ENCODE measurements at places on chromosomes 1 and 21.
A peak's percentile ranks its signal among the peaks of the same experiment; 100 is the strongest.

DNA sequence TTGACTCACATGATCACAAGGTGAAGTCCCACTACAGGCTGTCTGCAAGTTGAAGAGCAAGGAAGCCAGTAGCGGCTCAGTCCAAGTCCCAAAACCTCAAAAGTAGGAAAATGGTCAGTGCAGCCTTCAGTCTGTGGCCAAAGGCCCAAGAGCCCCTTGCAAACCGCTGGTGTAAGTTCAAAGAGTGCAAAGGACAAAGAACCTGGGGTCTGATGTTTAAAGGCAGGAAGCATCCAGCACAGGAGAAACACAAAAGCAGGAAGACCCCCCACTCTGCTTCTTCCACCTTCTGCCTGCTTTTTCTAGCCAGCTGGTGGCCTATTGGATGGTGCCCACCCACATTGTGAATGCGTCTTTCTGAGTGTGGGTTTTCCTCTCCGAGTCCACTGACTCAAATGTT is 2222.6 kb downstream of the MRPL39 start:
- DNase-seq: no peak

- no peak for DNase-seq
These were observed 4.2 kb downstream of the PLA2G5 start for GRCh38 chr1:20074055-20074724.

- peak; percentile 35 for DNase-seq
These were observed 18.6 kb downstream of the AZIN2 start for GRCh38 chr1:33099290-33100118.

DNA sequence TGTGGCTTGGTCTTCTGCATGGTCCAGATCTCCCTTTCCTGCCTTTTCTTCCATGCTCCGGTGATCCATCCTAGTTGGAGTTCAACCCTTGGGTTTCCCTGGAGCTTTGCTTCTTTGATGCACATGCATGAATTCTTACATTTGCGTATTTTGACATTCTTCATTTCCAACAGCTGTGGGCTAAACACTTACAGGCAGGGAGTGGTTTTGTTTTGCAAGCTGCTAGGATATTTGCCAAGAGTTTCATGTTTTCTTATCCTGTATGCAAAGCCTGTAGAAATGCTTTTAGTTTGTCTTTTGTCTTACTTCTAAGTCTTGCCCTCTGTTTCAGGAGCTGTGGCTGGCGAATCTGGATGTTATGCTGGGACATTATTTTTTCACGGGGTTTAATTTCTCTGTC is 90.3 kb upstream of the PAXBP1 start:
- DNase-seq: no peak

GRCh38 chr1:224524679-224525078 is 90.1 kb upstream of the WDR26 start:
- DNase-seq: no peak

DNA sequence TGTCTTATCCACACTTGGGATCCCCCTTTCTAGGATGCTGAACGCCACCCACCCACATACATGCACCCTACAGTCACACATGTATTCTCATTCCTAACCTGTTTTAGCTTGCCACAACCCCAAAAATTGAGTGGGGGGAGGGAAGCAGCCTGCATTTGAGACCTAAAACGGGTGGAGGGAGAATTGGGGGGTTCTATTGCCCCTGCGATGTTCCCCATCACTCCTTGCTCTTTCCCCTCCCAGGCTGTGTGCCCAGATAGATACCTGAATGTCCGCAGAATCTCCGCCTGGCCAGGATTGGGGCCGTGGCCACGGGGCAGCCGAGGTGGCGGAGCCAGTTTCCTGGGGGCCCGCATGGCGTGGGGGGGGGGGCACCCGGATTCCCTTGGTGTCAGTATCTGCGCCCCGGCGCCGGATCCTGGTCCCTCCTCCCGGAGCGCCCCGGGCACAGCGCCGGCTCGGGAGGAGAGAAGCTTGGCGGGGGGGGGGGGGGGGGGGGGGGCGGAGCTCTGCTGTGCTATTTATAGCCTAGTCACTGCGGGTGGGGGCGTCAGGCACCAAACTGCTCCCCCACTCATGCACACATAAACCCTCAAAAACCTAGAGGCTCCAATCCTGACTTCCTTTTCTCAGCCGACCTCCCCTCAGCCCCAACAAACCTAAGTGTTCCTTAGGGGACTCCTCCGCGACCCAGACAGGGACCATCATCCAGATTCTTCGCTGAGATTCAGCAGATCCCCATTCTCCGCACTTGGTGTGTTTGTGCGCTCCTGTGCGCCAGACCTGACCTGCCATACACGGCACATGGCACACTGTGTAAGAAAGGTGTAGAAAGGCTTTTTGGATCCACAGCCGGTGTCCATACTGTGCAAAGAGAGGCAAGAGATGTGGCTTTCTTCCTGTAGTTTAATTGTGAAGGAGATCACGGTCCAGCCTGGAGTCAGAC is 1.9 kb downstream of the ANKRD34A start:
- DNase-seq: no peak

GRCh38 chr1:229129301-229130027 is 141.4 kb upstream of the RAB4A start:
- DNase-seq: no peak

DNA sequence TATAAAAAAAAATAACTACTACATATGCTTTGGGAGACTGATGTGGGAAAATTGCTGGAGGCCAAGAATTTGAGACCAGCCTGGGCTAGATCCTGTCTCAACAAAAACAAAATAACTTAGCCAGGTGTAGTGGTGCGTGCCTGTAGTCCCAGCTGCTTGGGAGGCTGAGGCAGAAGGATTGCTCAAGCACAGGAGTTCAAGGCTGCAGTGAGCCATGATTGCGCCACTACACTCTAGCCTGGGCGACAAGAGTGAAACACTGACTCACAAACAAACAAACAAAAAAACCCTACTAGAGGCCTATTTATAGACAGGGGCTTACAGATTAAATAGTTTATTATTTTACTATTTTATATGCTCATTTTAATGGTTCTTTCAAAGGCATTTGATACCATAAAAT is 80.0 kb downstream of the LHX4 start:
- DNase-seq: no peak

- DNase-seq: no peak
These were observed 317.1 kb downstream of the NTNG1 start for GRCh38 chr1:107457989-107458388.

- DNase-seq: no peak
These were observed 429.8 kb upstream of the C1orf87 start for GRCh38 chr1:60503266-60503925.

DNA sequence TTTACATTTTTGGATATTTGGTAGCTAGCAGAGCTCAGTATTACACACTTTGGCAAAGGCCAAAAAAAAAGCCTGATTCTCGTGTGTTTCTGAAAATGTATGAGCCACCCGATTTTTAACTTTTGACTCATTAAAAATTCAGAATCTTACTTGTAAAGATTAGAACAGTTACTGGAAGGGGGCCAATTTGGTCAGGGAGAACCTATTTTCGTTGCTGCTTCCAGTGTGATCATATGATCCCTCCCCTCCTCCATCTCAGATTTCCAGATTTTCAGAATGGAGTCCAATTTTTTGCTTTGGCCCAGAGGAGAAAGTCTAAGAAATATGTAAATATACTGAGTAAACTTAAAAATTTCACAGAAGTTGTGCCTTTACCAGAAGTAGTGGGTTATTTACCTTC is 3.2 kb upstream of the OR2AK2 start:
- no peak for DNase-seq

DNA sequence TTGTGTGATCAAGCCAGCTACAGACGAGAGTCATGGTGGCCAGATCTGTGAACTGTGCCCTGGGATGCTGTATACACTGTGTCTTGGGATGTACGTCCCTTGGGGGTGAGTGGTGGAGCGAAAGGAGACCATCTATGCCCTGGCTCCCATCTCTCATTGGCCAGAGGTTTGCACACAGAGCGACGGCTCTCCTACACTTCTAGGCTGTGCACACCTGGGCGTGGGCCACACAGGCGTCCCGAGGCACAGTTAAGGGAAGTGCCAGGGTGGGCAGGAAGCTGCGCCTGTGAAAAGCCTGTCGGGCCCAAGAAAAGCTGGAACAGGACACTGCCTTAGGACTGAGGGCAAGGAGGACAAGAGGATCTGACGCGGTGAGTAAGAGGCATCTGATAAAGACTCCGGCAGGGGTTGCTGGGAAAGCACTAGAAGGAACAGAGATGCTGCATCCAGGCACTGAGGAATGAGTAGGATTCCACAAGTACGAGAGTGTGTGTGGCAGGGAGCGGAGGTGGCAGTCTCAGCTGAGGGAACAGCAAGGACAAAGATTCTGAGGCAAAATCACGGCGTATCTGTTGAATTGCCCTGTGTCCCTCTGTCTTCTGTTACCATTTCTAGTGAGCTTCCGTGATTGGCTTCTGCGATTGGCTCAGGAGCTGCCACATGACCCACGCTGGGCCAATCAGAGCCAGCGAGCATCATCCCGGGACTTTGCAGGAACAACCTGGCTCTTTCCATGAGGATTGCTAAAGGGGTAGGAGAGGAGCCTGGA is 67.9 kb upstream of the ZBTB40 start:
- DNase-seq: no peak

DNA sequence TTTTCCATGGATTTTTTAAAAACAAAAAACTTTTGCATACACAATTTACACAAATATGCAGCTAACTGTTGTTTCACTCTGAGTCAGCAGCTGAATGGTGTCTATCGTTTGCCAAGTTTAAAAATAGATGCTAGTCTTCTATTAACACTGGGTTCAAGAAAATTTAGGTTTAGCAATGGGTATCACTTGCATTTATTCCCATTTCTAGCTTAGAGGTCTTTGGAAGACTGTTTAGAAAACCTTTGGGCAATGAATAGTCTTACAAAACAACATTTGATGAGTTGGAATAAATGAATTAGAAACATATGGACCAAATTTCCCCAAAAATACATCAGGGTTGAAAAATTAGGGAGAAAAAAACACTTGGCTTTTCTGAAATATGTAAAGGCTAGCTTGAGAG is 165.8 kb downstream of the LYPLAL1 start:
- no peak for DNase-seq

GRCh38 chr1:43344267-43344850 is 6.7 kb downstream of the MPL start:
- DNase-seq: no peak

- no peak for DNase-seq
These were observed 3.7 kb upstream of the PHACTR4 start for GRCh38 chr1:28365864-28366263.

- no peak for DNase-seq
These were observed 856 bp upstream of the GREM2 start for GRCh38 chr1:240612811-240613210.

DNA sequence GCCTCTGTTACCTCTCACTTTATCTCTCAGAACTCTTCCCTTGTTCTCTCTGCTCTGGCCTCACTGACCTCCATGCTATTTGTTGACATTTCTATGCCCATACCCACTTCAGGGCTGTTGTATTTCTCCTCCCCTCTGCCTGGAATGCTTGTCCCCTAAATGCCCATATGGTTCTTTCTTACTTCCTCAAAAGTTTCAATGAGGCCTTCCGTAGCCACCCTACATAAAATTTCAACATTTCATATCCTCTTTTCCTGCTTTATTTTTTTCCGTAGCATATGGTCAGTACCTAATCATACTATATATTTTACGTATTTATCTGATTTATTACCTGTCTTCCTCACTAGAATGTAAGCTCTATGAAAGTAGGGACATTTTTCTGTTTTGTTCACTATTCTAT is 47.1 kb upstream of the ZYG11A start:
- no peak for DNase-seq

GRCh38 chr21:43312011-43312410 is 114.9 kb downstream of the SIK1 start:
- DNase-seq: no peak

DNA sequence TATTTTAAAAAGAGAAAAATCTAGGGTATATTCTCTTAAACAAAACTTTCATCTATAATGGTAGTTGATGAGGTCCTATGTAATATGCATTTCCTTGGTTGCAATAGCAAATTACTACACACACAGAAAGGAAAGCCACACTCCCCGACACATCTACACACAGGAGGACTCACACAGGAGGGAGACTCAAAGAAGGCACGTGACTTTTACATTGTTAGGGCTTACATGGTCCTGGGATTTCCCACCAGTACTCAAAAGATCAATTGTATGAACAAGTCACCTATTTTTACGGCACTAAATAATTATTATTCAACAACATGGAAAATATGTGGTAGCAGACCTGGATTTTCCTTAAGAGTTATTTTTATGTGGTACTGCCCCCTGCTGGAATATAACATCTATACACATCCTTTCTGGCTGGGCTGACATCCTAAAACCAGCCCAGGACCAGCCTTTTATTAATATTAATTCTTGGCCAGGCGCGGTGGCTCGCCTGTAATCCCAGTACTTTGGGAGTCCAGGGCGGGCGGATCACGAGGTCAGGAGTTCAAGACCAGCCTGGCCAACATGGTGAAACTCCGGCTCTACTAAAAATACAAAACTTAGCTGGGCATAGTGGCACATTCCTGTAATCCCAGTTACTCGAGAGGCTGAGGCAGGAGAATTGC is 33.9 kb upstream of the LGALS8 start:
- no peak for DNase-seq

DNA sequence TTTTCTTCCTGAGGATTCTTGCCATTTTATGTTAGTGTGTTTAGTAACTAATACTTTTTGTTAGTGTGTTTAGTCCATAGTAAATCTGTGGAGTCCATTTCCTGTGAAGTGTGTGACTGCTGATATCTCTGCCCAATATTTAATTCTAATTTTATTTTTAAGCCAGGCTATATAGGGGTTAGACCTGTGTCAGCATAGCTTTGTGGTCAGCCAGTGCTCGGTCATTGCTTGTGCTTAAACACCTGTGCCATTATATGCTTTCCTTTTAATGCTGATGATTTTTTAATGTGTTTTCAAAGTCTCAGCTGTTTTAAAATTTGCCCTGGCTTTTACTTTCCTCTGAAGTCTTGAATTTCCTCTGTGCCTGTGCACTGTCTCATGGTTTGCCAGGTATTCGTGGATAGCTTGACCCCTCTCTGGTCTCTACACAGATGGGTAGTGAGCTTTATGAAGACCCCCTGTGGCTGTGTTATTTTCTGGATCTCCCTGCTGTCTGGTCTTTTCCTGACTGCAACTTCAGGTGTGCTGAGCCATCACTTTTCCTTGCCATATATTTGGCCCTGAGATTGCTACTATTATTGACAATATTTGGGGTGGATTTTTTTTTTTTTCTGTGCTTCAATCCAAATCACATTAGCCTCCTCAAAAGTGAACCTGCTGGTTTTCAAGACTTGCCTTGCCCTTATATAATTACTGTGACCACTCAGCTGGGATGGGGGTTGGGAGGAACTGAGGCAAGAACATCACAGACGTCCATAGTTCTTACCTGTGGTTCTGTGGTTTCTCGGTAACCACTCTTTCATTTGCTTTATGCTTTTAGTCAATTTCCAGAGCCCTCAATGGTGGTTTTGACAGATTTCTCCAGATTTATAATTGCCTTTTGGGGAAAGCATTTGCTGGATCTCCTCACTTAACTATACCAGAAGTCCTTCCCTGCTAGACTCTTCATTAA is 59.6 kb downstream of the RPS6KC1 start:
- no peak for DNase-seq

DNA sequence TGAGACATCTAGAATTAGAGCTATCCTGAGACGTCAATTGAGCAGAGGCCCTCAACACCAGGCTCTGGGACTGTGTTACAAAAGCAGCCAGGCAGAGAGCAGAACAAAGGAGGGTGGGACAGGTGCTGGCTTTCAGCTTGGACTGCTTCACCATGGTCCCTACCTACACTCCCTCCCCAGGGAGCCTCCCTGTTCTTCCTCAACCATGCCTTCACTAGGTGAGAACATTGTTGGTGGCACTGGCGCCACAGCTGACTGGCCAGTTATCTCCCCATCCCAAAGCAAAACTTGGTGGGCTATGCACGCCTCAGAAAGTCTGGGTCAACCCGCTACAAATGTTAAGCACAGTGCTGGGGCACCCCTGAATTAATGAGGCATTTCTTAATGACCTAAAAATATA is 87.8 kb downstream of the NMNAT2 start:
- no peak for DNase-seq

GRCh38 chr1:89271341-89272015 is 1.2 kb downstream of the GBP5 start:
- DNase-seq: no peak

Measured in stimulated activated CD4-positive, alpha-beta T cell treated with anti-CD3 and anti-CD28 coated beads, Interleukin-12 subunit alpha, Interleukin-12 subunit beta, amount 100 ng/mL, for 24 hours (primary cell).